ENCODE measurements at places on chromosomes 11 and 22.

- DNase-seq = no peak
These were observed 184.6 kb upstream of the CARD18 start for GRCh38 chr11:105324156-105324555.

DNA sequence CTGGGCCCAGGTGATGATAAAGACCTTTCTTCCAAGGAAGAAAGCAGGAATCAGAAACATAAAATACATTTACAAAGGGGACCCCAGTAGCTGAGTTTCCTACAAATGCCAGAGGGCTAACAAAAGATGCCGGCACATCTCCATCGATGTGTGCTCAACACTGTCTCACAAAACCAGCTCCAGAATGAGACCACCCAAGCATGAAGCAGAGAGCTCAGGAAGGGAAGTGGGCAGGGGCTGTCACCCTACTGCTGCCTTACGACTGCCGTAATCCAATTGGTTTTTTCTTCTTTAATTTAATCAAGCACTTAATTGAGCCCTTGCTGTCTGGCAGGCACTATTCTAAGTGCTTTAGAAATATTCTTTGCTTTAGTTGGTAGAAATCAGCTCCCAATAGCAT lies 26.1 kb downstream of the SMCO4 start:
- DNase-seq = no peak

DNA sequence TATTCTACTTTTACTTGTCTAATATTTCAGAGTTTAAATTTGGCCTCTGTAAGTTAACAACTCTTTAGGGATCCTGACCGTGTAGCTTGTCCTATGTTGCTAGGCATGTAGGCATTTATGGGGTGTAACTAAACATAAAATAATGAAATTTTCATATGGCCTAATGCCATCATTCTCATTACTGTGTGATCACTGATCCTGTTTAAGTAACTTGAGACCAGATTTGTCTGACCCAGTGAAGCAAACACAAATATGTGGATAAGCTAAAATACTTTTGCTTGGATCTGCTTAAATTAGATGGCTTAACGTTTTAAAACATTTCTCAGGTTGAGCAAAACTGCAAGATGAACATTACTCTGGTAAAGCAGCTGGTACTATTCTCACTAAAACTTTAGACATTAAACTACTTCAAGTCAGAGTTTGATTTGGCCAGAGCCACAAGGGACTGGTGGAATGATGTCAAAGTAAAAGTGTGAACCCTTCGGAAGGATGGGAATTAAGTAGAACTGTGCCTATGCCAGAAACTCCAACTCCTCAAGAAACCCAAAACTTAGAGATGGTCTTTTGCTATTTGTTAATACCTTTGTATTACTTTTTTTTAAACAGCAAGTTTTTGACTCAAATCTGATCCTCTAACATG lies 12.5 kb downstream of the QSER1 start:
- DNase-seq = no peak

DNA sequence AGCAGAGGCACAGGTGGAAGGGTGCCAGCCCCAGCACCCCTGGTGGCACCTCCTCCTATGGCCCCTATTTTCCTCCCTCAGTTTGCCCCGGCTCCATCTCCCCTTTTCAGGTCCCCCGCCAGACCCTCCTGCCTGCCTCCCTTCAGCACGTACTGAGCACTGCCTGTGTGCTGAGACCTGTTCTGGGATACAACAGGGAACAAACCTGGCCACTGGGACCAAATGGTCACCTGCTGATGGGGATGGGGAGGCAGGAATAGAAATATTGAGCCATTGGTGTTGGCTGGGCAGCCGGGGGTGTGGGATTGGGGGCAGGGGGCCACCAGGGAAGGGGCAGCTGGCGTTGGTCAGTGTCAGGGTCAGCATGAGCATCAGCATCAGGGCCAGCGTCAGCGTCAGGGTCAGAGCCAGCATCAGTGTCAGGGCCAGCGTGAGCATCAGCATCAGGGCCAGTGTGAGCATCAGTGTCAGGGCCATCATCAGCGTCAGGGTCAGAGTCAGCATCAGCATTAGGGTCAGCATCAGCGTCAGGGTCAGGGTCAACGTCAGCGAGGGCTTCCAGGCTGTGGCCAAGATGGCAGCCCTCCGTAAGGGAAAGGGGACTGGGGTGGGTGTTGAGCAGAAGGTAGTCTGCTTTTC lies 7.5 kb downstream of the ZNF74 start:
- no peak for DNase-seq

- no peak for DNase-seq
These were observed 36.7 kb downstream of the CD6 start for GRCh38 chr11:61007956-61008896.

- no peak for DNase-seq
These were observed 107.9 kb upstream of the BID start for GRCh38 chr22:17882162-17882561.

- DNase-seq = no peak
These were observed 33.2 kb upstream of the LMO1 start for GRCh38 chr11:8296872-8297271.

DNA sequence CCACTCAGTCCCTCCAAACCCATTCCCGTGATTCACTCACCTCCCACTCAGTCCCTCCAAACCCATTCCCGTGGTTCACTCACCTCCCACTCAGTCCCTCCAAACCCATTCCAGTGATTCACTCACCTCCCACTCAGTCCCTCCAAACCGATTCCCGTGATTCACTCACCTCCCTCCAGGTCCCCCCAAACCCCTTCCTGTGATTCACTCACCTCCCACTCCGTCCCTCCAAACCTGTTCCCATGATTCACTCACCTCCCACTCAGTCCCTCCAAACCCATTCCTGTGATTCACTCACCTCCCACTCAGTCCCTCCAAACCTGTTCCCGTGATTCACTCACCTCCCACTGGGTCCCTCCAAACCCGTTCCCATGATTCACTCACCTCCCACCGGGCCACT lies 639.6 kb downstream of the BRD1 start:
- DNase-seq = no peak

DNA sequence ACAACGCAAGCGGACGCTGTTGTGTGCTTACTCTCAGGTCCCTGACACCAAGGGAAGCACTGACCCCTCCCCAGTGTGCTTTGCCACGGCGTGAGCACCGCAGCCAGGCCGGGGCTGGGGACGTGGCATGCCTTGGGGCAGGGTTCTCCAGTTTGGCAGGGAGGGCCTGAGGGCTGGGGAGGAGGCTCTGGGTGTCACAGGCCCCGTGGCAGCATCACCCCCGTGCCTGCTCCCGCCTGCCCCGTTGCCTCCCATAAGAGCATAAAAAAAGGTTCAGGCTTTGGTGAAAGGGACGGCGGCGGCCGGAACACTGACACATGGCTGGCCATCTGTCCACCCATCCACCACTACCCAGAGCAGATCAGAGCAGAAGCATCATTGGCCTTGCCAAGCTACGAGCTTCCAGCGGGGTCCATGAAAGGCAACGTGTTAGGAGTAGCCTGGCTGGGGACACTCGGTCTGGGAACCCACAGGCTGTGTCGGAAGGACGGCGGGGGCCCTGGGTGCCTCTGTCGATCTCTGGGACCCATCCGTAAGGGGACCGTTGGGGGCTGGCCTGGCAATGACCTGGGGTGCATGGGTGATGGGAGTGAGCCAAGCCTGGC lies 183.0 kb downstream of the IGLL1 start:
- no peak for DNase-seq

- DNase-seq = no peak
These were observed 49.9 kb upstream of the CAPRIN1 start for GRCh38 chr11:34001557-34002064.

- no peak for DNase-seq
These were observed 62.3 kb upstream of the SCUBE2 start for GRCh38 chr11:9153651-9154050.

GRCh38 chr11:27287205-27287604 lies 75.8 kb downstream of the CCDC34 start:
- DNase-seq = no peak

GRCh38 chr11:91248199-91248807 lies 976.3 kb upstream of the FAT3 start:
- peak; percentile 50 for DNase-seq

DNA sequence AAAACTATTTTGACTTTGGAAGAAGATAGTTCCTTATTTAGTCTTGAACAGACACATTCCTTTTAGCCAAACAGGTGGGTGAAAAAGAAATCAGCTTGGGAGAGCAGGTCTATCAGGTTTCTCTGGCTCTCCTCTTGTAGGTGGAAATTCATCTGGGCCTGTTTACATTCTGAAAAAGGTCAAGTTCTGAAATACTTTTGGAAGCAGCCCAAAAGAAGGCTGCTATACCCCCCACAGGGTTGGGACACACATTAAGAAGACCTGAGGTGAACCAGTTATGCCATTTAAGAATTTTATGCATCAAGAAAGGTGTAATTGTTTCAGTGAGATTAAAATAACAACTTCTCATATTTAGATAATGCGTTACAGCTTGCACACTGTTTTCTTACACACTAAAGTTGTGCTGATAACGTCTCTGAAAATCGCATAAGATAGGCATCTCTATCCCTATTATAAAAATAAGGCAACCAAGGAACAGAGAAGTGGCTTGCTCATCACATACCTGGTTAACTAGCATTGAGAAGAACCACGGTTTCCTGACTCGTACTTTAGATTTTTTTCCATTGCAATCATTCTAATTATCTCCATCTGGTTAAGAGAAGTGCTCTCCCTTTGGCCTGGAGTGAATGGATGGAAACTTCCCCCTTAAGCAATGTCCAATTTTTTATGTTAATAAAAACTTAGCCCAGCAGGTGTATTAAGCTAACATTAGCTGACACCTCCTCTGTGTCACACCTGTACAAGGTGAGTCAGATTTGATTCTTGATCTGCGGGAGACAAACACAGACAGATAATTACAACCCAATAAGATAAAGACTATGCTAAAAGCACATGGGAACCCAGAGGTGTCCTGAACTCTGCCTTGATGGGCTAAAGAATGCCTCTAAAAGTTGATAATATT lies 60.5 kb upstream of the UCP3 start:
- DNase-seq = no peak

GRCh38 chr11:85806876-85807275 lies 4.1 kb downstream of the SYTL2 start:
- DNase-seq = no peak

- DNase-seq = no peak
These were observed 9.8 kb downstream of the SCN4B start for GRCh38 chr11:118142809-118143208.

DNA sequence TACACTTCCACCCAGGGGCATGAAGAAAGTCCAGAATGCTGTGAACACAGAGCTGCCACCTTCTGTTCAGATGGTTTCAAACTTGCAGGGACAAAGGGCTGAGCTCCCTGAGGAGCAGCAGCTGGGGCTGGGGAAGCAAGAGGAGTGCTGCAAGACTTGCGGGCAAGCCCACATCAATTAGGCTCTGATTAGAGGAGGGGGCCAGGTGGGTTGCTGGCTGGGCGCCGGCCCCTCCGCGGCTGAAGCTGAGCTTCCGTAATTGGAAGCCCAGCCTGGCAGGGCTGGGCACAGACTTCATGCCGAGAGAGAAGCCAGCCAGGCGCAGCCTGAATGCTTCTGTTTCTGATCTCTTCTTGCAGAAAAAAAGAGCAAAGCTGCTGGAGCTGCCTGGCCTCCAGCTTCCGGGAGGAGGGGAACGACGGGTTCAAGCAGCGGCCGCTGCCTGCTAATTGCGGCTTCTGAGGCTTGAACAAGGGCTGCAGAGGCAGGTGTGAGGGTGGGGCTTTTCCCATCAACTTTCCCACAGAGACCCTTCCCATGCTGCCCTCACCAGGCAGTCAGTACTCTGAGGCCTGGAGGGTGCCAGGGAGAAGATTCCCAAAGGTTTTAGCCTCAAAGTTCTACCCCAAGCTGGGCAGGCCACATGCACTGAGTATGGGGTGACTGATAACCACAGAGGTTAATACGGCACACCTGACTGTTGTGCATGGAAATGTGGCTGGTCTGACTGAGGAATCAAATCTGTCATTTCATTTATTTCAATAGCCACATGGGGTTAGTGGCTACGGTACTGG lies 91.1 kb upstream of the LMO1 start:
- DNase-seq = peak; percentile 6

DNA sequence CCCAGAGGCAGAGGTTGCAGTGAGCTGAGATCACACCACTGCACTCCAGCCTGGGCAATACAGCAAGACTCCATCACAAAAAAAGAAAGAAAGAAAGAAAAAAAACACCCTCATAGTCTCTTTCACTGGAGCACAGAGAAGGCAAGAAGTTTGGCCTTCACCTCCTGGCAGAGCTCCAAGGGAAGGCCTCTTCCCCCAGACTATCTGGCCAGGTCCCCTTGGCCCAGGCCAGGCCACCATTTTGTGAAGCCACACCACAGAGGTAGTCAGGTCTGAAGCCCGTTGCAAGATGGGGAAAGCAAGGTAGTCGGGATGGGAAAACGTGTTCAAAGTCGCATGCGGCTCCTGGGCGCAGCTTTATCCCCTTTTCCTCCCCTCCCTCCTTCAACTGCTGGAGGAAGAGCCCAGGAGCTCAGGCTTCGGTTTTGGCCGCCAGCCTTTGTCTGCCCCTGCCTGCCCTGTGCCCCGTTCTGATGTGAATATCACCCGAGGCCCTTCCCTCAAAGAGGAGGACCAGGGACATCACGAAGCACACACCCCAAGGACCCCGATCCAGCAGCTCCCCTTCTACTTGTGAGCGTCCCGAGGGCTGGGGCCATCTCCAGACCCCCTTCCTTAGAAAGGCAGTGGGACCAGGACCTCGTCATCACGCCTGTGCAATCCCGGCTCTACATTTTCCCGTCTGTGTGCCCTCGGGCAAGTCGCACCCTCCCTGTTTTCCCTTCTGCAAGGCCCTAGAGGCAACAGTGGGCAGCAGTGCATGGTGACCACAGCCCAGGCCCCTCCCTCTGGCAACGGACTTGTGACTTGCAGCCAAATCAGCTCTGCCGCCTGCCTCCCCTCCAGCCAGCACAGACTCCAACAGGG lies 17.7 kb downstream of the CABP7 start:
- DNase-seq = no peak

DNA sequence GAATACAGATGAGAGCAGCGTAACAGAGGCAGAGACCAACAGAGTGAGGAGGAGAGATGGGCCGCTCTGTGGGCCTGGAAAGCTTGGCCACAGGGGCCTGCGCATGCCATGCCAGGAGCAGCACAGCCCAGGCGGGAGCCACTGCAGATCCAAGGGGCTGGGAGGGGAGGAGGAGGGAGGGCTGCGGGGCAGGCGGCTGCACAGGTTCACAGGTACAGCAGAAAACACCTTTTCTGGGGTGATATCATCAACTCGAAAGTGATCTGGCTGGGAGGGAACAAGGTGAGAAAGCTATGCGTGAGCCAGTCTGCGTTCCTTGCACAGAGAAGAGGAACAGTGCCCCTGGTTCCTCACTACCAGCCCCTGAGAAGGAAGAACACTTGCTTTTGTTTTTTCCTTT lies 14.8 kb downstream of the VPS37C start:
- DNase-seq = no peak

GRCh38 chr11:59417023-59417422 lies 9.2 kb downstream of the OR5A2 start:
- DNase-seq = no peak

- peak; percentile 42 for DNase-seq
These were observed 26.5 kb downstream of the MYO7A start for GRCh38 chr11:77154381-77155081.

DNA sequence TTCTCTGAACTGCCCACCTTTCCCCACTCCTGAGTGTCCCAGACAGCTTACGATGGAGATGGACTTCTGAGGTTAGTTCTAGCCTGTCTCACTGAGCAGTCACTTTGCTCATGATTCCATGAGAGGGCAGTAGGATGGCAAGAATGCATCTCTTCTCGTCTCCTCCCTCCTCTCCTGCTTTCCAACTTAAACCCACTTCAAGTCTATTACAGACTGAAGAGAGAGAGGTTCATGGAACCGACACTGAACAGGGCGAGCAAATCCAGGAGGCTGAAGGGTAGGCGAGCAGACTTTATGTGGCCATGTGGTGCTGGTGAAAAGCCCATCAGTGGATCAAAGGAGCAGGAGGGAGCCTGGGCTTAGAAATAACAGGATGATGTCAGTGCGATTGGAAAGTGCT lies 38.6 kb downstream of the CEP164 start:
- DNase-seq = no peak

GRCh38 chr11:75035911-75036565 lies 47.3 kb downstream of the NEU3 start:
- no peak for DNase-seq

Data from KG1 (cell line).